CD4-positive, alpha-beta T cell treated with Interleukin-21 for 1 hour (primary cell): ENCODE measurements at places on chromosomes 16 and 17.

DNA sequence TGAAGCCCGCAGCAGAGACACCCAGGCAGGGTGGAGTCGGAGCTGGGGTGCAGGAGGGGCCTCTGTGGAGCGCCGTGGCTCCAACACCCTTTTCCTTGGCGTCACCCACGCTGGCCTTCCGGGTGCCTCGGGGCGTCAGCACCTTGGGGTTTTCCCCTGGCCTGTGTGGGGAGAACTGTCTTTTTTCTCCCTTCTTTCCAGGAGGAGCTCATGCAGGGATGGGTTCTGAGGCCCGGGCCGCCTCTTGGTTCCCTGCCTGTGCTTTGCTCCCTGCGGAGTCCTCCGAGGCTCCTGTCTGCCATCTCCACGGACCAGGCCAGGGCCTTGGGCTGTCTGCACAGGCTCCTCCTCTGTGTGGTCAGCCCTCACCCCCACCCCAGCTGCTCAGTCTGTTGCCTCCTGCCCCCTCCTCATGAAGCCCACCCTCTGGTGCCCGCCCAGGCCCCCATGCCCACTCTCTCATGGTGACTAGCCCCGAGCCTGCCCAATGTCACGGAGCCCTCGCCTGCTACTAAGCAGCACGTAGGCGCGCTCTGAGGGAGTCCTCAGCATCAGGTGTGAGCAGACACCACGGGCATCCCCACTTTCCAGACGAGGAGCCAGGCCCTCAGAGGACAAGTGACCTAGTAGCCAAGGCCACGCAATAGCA is 5.0 kb downstream of the KATNB1 start:
- no peak for DNase-seq

DNA sequence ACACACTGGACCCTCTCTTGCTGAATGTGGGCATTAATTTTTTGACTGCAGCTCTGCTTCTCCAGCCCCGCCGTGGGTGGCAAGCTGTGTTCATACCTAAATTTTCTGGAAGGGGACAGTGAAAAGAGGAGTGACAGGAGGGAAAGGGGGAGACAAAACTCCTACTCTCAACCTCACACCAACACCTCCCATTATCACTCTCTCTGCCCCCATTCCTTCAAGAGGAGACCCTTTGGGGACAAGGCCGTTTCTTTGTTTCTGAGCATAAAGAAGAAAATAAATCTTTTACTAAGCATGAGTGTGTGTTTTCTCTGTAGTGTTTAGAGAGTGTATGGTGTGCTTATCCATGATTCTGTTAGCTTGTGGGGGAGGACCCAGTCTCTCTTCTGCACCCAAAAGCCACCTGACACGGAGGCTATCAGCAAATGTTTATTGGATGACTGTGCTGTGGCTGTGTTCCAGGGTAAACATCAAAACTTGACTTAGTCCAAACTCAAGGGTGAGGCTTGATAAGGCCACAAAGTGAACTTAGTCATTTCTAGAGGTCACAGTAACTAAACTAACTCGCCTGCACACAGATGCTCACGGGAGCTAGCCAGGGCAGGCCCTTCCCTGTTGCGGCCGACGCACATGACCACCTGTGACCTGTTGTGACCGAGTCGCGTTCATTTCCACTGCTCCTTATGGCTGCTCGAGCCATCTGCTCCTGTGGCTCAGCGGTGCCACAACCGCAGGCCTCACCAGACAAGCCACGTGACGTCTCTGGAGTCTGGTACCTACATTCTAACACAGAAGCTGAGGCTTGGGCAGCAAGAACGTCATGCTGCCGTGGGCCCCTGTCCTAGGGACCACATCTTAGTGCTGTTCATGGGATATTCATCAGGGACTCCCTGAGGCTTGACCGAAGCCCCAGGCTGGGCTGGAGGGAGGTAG is 9.8 kb upstream of the MED11 start:
- DNase-seq = no peak

GRCh38 chr17:58371300-58371950 is 19.4 kb upstream of the SUPT4H1 start:
- DNase-seq = no peak

GRCh38 chr17:2959371-2960130 is 103.9 kb downstream of the OR1D5 start:
- no peak for DNase-seq

DNA sequence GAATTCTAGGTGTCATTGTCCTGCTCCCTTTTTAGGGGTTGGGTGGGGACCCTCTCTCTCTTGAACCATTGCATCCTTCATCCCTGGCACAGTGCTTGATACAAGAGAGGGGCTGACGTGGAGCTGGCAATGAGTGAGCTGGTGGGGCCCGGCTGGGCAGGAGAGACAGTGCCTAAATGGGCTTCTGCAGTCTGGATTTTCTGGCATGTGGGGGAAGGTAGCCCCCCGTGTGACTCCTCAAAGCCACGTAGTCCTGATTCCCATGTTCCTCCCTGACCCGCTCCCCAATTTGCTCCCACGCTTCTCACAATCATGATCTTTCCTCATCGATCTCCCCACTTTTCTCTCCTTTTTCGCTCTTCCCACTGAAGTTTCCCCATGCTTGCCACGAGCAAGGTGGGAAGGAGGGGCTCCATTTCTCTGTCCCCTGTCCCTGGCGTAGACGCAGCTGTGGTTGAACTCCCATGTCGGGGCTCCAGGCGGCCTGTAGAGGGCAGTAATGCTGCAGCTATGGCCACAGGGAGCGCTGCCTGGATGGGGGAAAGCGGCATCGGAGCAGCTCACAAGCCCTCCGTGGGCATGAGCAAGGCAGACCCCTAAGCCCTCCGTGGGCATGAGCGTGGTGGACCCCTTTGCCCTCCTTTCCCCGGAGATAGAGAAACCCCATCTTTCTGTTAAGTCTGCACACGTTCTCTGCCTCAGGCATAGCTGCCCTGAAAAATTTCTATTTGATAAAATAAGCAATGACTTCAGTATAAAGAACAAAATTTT is 47.5 kb downstream of the HAPSTR1 start:
- DNase-seq = peak; percentile 66

- no peak for DNase-seq
Measured at GRCh38 chr17:7363311-7363710, 8.4 kb downstream of the TMEM95 start.

- DNase-seq = peak; percentile 15
Measured at GRCh38 chr17:5583426-5584382, 605 bp downstream of the NLRP1 start.

DNA sequence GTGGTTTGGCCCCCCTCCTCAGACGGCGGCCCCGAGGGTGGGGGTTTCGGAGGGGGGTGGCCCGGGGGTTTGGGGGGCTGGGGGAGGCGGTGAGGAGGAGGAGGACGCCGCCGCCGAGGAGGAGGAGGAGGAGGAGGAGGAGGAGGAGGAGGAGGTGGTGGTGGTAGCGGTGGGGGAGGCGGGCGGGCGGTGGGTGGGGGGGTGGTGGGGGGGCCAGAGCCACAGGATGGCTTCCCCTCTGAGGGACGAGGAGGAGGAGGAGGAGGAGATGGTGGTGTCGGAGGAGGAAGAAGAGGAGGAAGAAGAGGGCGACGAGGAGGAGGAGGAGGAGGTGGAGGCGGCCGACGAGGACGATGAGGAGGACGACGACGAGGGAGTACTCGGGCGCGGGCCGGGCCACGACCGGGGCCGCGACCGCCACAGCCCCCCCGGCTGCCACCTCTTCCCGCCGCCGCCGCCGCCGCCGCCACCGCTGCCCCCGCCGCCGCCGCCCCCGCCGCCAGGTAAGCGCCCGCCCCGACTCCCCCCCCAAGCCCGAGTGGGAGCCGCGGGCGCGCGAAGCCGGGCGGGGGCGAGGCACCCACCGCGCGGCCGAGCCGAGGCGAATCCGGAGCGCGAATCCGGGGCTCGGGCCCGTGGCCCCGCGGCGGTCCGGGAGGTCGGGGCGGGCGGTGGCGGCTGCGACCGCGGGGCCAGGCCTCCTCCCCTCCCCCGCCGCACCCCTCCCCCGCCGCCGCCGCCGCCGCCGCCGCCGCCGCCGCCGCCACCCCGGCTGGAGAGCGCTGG is 3.8 kb upstream of the CHD3 start:
- peak; percentile 51 for DNase-seq

DNA sequence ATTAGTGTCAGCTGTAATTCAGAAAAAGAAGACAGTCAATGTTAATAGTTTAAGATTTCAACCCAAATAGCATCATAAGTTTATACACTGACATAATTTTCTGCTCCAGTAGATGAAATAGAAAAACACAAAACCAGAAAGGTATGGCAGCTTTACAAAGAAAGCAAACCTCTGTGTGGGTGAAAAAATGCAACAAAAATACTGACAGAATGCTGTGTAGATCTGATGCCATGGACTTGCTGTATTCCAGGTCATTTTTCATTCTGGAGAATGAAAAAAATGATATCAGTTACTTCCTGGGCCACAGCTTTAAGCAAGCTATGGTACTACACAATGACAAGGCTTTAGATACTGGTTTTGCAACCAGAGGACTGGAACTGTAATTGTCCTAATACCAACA is 116.0 kb downstream of the MAP2K4 start:
- no peak for DNase-seq

GRCh38 chr17:73318427-73318813 is 6.6 kb upstream of the CDC42EP4 start:
- DNase-seq = no peak

- no peak for DNase-seq
Measured at GRCh38 chr16:65125322-65125721, 3.5 kb upstream of the CDH11 start.

- DNase-seq = no peak
Measured at GRCh38 chr16:58466396-58466795, 33.5 kb upstream of the NDRG4 start.

DNA sequence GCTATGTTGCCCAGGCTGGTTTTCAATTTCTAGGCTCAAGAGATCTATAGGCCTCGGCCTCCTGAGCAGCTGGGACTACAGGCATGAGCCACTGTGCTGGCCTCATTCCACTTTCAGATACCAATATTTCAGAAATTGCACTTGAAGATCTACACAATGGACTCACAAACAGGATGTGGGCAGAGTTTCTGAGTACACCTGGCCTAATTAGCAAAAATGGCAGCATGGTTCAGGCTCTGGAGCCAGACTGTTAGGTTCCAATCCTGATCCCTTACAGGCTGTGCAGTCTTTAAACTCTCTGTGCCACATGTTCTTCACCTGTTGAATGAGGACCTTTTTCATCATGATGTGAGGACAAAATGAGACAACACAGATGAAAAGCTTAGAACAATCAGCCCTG is 32.2 kb downstream of the RNF157 start:
- peak; percentile 41 for DNase-seq

DNA sequence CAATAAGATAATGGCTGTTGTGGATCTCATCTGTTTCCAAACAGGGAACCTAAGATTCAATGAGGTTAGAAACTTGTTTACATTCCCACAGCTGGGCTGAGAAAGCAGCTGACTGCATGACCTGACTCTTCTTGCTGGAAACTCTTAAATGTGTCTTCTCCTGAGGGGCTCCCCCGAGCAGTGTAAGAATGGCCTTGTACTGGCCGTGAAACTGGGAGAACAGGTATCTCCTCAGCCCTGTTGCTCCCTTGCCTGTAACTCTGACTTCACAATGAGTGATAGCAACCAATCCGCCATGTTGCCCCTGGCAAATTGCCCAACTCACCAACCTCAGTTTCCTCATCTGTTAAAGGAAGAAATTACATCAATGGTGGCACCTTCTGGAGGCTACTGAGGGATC is 59.1 kb upstream of the CCL2 start:
- DNase-seq = no peak
